ENCODE measurements at places on chromosomes 4 and X. TPM values are rescaled to one million over a fixed set of nuclear protein-coding genes. Genes with fewer than 3 reads are reported as not detected.

- no peak for DNase-seq
Measured at GRCh38 chr4:52012651-52013050, 7.5 kb downstream of the LRRC66 start.

- DNase-seq = no peak
Measured at GRCh38 chrX:69124108-69124507, 41.1 kb downstream of the PJA1 start.

GRCh38 chrX:120769576-120770341 lies 105.9 kb downstream of the CT47B1 start:
- DNase-seq = no peak

- DNase-seq = no peak
Measured at GRCh38 chr4:145899886-145900460, 38.6 kb downstream of the ZNF827 start.

DNA sequence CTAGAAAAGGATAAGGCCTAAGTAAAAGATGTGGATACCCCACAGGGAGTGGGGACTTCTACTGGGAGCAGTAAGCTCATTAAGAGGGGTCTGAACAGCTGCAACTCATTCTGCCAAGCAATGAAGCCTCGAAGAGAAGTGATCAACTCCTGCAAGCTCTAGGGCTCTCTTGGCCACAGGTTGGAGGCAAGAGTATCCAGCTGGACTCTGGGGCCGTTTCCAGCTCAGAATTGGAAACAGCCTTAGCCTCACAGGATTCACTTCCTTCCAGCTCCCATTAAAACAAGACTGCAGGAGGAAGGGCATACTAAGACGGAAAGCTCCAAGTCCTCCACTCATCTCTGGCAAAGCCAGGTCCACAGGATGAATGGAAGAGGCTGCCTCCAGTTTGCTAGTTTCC lies 126.3 kb downstream of the ATG4A start:
- DNase-seq = no peak

GYG2 gene
- 4.1 TPM for total RNA-seq

- DNase-seq = no peak
Measured at GRCh38 chr4:41477181-41477905, 60.6 kb upstream of the LIMCH1 start.

GRCh38 chrX:79412972-79413371 lies 45.8 kb upstream of the ITM2A start:
- no peak for DNase-seq

GRCh38 chrX:16488959-16489358 lies 161.0 kb upstream of the S100G start:
- no peak for DNase-seq

DNA sequence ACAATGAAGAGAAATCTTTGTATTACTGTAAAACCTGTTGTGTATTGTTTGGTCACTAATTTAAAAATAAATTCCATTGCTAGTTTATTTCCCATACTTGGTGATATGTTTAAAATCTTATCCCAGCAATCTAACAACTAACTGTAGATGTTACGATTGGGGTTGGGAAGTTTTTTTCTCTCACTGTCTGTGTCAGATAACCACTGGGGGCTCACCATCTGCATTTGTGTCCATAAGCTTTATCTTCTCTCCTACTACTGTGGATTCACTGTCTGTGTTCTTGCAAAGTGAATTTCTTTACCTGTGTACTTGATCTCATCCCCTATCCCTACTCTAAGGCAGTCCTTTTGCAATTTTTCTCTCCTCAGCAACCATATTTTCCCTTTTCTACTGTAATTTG lies 81.3 kb downstream of the STIM2 start:
- DNase-seq = no peak

GRCh38 chrX:14303891-14304290 lies 225.4 kb upstream of the GLRA2 start:
- DNase-seq = no peak

- no peak for DNase-seq
Measured at GRCh38 chrX:35445912-35446311, 352.2 kb upstream of the MAGEB16 start.

GRCh38 chrX:128035318-128035717 lies 16.9 kb downstream of the ACTRT1 start:
- DNase-seq = no peak

Measured in frontal cortex (tissue), 4 donors.